ENCODE measurements at places on chromosomes 12 and 14.

DNA sequence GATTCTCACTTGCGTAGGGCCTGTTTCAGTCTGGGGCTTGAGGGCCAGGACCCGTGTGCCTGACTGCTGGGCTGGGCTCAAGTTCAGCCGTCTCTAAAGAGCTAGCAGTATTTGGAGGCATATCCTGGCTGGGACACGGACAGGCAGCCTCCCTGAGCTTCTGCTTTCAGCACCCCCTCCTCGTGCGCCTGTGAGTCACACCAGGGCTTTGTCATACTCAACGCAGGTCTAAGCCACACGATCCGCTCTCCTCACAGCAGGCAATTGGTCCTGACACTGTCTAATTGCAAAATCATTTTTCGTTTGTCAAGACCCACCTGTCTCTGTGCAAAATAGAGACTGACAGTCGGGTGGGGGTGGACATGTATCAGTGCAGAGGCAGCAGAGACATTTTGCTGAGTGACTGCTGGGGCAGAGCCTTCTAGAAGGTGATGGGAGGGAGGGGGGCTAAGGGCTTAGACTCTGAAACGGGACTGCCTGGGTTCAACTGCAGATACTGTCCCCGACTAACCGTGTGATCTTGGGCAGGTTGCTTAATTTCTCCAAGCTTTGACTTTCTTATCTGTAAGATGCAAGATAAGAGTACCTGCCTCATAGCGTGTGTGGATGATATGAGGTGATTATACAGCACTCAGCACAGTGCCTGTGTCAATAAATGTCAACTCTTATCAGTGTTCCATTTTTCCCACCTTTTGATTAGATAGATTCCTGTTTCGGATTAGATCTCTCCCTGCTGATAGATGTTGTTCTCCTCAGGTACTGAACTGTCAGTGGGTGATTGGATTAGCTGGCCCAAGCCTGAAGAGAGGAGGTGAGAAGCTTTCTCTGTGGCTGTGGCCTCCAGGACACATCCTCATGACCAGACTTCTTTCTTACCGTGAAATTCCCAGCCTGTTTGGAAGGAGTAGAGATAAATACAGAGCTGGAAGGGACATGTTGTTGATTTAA is 53.1 kb downstream of the KCNA1 start:
- DNase-seq: no peak

- no peak for DNase-seq
These were observed at the start of gene ZNF385A for GRCh38 chr12:54384591-54385041. Gene ZNF385A, minus strand, starts transcription at chr12:54384733. Its CDS starts 219 bp downstream, at chr12:54384514.

DNA sequence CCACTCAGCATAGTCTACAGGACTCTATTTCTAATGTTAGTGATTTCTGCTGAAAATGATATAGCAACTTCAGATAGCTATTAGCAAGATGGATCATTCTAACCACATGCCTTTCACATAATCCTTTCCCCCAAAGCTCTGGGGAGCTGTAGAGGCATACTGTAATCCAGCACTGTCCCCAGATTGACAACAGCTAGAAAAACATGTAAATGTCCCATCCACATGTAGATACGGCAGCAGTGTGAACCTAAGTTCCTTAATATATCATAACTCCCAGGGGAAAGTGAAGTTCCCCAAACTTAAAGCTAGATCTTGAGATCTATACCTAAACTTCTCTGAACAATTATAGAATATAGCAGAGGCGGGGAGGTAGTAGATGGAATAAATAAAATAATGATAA is 14.0 kb downstream of the ZNF664 start:
- no peak for DNase-seq

DNA sequence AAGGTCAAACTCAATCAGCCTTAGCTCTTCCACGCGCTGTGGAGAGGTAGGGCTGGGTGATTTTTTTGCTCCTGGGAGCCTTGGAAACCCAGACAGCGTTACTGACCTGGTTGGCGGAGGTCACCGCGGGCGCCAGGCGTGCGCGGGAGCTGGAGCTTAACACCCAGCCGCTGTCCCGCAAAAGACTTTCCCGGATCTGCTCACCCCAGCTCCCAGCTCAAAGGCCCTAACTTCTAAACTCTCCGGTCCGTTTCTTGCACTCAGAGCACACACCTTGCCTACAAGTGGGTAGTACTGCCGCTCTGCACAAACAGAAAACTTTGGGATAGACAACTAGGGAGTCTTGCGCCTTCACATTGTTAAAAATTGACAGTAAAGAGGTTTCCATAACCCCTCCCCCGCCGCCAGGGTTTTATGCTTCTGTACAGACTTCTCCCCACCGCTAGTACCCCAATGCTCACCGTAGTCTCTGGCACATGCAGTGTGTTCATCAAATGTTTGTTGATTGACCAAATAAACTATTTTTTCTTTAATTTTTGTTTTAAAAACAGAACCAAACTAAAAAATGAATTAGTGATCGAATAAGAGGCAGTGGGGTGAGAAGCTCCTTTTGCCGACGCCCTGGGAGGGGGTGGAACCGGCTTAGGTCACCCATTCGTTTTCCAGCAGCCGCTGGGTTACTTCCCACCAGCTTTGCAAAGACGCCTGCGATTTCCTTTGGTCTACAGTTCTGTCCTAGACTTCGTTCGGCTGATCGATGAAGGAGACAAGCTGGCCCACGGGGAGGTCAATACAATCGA is 12.7 kb upstream of the TBX3 start:
- DNase-seq: no peak

DNA sequence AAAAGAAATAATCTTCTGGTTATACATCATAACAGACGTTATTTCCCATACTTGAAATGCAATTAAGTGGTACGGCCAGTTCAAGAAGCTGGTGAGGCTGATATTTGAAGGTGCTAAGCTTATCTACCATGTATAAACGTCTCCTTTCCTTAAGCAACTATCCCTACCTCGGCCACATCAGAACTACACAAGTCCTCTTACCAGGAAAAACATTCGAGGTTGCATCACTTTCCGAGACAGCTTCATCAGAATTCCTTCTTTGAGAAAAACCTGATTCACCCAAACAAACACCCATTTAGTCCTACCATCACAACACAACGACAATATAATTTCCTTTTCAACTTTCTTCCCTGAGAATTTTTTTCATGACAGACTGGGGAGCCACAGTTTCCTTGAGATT is 33.9 kb upstream of the NR2C1 start:
- no peak for DNase-seq

DNA sequence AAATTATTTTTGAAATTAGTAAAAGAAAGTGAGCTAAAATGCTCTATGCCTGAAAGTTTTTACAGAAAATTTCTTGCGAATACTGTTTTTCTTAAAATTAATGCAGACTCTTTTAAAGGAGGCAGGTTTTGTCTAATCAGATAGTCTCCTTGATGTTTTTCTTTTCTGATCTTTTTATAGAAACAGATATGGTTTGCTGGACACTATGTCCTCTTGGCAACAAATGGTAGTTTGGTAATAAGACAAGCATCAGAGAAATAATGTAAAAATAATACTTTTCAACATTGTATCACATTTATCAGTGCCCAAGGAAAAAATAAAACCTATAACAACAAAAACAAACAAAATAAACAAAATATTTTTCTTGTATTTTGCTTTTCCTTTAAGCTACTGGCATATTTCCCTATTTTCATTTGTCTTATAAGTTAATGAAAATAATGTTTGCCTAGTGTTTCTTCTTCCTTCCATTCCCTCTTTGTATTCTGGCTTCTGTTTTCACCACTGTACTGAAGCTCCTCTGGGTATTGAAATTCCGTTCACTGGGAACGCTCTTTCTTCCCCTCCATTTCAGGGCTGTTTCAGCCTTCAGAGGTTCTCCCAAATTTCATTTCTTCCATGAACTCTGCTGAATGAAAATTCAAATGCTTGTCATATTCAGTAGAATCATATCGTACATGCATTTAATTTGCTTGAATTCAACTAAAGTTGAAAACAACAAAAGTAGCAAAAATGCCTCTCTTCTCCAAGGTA is 115.3 kb downstream of the TRMT5 start:
- no peak for DNase-seq

GRCh38 chr12:28257411-28257810 is 67.2 kb downstream of the CCDC91 start:
- DNase-seq: no peak

DNA sequence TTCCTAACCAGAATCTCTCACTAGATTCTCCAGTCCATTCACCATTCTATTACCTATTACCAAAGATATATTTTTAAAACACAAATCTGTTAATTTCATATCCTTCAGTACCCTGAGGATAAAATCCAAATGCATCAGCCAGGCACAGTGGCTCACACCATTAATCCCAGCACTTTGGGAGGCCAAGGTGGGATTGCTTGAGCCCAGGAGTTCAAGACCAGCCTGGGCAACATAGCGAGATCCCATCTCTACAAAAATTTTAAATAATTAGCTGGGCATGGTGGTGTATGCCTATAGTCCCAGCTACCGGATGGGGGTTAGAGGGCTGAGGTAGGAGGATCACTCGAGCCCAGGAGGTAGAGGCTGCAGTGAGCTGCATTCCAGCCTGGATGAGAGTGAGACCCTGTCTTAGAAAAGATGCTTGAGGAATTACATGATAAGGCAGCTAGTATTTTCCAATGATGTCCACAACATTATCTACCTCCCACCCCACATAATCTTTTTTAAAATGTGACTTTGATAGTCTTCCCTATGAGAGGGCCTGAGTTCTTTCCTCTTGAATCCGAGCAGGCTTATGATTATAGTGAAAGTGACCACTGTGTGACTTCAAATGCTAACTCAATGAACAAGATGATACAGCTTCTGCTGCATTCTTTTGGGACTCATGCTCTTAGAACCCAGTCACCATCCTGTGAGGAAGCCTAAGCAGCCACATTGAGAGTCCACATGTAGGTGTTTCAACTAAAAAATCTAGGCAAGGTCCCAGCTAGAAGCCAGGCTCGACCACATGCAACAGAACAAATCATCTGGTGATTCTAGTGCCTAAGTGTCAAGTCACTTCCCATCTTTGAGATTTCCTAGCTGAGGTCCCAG is 18.0 kb downstream of the HECTD1 start:
- no peak for DNase-seq

- DNase-seq: no peak
These were observed 32.0 kb downstream of the PEX5 start for GRCh38 chr12:7221486-7221885.

DNA sequence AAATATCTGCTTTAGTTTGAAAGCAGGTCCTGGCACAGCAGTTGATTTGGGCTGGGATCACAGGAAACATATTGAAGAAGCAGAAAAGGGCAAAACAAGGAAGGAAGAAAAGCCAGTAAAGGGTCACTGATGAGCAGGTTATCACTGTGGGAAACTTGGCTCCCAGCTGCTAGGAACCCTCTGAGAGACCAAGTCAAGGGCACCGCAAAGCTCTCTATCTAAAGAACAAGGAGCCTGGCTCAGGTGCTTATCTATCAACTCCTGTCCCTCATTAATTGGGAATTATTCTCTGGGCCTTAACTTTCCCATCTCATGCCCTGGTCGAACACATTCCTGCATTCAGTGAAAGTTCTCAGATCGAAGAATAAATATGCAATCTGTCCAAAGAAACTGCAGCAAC is 450.9 kb upstream of the RPL10L start:
- DNase-seq: no peak

GRCh38 chr14:33938131-33938949 is 12.5 kb downstream of the EGLN3 start:
- peak; percentile 94 for DNase-seq

DNA sequence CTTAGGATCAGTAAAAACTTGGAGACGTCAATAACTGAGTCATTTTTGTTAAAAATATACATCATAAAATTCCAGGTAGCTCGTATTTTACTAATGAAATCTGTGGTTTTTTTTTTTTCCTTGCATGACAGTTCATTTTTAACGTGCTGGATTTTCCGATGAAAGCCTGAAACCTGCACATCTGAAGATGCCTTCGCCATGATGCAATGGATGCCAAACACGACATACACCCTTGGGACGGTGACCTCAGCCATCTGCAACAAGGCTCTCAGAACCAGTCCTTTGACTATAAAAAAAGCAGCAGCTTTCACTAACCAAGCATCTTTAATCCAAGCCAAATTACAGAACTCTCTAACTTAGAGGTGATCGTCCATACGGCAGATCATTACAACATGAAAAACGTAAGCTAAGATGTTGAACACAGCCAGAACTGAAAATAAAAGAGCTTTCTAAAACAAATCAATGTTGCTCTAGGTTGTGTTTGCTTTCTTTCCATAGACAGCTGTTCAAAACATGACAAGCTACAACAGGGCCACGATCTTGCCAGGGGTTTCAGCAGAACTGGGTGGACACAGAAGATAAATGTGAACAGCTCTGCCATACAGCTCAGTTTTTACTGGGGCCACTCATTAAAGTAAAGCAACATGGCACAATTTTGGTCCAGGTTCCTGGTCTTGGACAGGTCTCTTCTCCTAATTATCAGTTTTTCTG is 7.8 kb downstream of the NIN start:
- DNase-seq: no peak

GRCh38 chr14:72559669-72560255 is 334.1 kb downstream of the DPF3 start:
- DNase-seq: no peak

GRCh38 chr12:44817687-44818086 is 58.4 kb downstream of the NELL2 start:
- no peak for DNase-seq

DNA sequence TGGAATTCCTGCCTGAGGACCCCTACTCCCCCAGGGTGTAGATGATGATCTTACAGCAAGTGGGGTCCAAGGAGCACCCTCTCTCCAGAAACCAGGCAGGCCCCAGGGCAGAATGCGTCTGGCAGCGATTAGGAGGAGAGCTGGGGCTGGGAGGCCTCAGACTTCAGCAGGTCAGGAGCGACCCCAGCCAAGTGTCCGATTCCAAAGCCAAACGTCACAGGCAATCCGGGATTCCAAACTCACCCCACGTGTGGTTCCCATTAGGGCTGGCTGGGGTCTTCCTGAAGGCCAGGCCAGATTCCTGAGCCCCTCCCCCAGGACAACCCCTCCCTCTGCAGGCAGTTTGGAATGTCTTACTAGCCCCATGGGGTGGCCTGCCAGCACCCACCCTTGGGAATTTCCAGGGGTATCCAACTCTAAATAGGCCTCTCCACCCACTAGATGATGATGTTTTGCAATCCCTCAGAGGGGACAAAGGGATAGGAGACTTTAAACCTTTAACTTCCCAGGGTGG is 17.3 kb upstream of the FIGNL2 start:
- DNase-seq: no peak

DNA sequence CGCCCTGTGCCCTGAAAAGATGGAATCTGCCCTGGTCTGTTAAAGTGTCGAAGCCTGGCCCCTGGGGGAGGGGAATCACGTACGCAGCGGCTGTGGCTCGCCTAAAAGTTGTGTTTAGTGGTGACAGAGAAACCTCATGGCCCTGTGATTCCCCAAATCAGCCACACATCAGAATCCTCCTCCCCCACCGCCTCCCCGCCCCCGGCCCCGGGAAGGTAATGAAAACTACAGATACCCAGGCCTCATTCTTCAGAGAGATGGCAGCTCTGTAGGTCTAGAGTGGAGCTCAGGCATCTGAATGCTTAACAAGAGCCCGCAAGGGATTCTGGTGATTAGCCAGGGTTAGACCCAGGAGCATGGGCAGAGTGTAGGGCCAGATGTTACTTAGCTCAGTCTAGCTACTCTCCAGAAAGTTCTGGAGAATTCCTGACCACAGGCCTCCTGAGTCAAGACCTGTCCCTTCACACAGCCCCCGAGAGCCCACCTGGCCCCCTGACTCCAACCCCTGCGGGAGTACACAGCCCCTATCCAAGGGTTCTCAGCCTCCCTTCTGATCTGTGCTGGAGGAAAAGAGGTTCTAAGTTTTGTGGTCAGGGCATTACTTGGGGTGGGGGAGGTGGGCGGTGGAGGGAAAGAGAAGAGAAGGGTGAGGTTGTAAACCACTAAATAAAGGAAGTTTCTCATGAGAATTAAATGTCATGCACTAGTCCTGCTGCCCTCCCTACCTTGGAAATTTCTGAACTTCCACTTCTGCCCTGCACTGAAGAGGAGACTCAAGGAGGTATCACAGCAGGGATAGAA is 114.8 kb downstream of the PLXNC1 start:
- no peak for DNase-seq

- no peak for DNase-seq
These were observed 26.8 kb downstream of the EMP1 start for GRCh38 chr12:13223179-13223804.
